NCI-H1930 (cell line): ENCODE measurements at places on chromosomes 3 and 15.

GRCh38 chr15:80191198-80191597 lies 38.4 kb downstream of the FAH start:
- no peak for DNase-seq

GRCh38 chr3:137282871-137283270 lies 325.1 kb downstream of the IL20RB start:
- DNase-seq, result no peak

- DNase-seq, result no peak
These were observed 592 bp downstream of the MOBP start for GRCh38 chr3:39468108-39468436.

DNA sequence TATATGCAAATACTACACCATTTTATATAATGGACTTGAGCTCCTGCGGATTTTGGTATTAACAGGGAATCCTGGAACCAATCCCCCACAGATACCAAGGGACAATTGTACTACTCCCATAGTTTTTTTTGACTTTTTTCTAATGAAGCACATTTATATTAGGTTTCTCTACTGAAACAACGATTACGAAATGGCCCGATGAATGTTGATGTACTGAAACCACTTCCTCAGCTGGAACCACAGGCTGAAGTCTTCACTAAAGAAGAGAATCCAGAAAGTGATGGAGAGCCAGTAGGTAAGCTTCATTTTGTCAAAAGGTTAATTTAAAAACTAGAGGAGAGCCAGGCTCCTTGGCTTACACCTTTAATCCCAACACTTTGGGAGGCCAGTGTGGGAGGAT lies 121.5 kb upstream of the LRRFIP2 start:
- DNase-seq, result no peak

DNA sequence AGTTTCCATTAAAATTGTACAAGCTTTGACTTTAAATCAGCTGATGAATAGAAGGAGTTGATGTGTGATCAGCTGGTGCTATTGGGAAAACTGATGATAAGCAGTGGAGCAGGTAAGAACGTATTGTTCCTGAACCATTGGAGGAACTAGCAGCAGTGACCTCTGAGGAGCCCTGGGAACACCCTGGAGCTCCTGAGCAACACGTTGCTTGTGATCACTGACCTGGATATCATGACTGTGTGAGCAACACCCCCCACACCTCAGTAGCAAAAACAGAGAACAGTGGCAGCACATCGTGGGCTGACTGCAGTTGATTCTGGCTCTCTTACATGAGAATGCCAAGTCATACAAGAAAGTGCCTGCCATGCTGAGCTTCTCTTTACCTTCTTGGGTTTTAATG lies 72.9 kb downstream of the BLM start:
- DNase-seq, result no peak

DNA sequence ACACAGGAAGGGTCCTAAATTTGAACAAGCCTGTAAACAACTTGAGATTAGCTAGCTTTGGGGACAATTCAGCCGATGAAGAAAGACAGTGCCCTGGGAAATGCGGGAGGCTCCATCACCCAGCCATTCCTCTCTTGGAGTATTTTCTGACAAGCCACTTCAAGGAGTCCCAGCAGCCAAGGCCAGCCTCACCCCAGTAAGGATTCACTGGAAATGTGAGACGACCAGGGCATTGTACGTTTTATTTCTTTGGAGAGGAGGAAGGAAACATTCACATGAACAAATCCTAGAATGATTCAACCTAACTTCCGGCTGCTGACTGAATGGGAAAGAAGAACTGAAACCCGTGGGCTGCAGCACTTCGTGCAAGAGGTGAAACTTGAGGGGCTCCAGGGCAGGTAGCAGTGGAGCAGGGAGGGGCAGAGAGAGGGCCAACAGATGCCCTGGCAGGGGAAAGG lies 116.4 kb upstream of the ARHGEF3 start:
- DNase-seq, result no peak

DNA sequence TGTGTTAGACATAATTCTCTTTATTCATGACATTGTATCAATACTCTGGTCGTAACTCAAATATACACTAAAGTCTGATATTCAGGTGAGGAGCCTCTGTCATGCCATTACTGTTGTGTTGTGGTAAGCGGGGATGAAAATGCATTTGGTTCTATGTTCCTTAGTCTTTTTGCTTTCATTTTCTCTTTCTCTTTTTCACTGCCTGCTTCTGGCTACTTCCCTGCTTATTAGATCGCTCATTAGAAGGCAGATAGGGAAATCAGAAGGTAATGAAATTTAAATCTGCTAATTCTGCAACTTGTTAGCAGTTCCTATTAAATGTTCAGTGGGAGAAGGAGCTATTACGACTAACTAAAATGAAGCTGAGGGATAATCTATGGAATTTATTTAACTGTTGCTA lies 345.0 kb downstream of the GRM7 start:
- no peak for DNase-seq

GRCh38 chr3:51374456-51374855 lies 10.6 kb upstream of the MANF start:
- DNase-seq, result no peak

GRCh38 chr15:33678602-33679001 lies 289.7 kb upstream of the CHRM5 start:
- DNase-seq, result no peak

GRCh38 chr15:65981837-65982626 lies 112.7 kb downstream of the RAB11A start:
- DNase-seq, result peak; percentile 7

GRCh38 chr3:44042772-44043171 lies 198.9 kb upstream of the TOPAZ1 start:
- DNase-seq, result no peak

GRCh38 chr15:25056484-25057425 lies 102.0 kb downstream of the SNRPN start:
- no peak for DNase-seq

DNA sequence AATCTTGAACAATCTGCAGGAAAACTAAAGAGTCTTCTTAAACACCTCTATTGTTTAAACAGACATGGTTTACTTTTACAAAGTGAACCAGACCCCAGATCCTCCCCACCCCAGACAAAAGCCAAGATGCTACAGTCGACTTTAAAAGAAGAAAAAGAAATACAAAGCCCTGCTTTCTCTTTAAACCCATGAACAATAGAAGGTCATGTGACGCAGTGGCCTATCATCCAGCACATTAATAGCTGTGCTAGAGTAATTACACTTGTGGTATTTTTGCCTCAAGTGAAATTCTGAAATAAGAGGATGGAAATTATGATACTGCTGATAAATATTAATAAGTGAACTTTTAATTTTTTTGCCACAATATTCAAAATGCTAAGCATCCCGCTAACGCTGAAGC lies 613.4 kb downstream of the FOXP1 start:
- DNase-seq, result no peak

GRCh38 chr15:70726753-70727152 lies 36.6 kb downstream of the UACA start:
- no peak for DNase-seq

DNA sequence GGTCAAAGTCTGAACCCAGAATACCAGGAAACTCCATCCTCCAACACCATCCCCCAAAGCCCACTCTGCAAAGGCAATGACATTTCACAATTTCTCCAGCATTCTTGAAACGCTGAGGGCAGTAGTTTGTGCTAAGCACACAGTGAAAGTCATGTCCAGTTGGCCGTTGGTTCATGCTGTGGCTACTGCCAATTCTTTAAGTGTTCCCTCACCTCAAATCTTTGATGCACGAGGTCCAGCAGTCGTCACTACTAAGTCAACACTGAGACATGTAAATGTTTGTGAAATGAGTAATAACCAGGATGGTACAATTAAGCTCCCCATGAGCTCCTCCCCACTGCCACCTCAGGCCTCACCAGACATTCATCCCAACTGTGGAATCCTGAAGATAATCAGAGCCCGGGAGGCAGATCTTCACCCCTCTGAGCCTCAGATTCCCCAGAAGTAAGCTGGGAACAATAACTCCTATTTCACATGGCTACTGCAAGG lies 7.0 kb downstream of the SUCLG2 start:
- no peak for DNase-seq

DNA sequence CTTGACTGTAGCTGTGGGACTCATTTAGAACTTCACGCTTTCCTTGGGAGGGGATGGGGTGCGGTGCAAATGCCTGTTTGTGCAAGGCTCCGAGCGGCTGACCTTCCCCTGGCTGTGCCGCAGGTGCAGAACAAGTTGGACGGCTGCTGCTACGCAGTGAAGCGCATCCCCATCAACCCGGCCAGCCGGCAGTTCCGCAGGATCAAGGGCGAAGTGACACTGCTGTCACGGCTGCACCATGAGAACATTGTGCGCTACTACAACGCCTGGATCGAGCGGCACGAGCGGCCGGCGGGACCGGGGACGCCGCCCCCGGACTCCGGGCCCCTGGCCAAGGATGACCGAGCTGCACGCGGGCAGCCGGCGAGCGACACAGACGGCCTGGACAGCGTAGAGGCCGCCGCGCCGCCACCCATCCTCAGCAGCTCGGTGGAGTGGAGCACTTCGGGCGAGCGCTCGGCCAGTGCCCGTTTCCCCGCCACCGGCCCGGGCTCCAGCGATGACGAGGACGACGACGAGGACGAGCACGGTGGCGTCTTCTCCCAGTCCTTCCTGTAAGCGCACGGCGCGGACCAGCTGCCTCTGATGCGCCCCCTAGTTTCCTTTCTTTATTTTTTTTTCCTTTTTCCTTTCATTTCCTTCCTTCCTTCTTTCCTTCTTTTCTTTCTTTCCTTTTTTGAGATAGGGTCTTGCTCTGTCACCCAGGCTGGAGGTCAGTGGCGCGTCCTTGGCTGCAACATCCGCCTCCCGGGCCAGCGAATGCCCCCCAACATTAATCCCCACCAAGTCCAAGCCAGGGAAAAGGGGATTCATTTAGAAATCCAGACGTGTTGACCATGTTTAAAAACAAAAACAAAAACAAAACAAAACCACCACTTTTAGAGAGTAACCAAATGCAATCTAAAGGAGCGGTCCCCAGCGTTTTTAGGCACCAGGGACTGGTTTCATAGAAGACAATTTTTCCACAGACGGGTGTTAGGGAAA lies 42.7 kb downstream of the EIF2AK4 start:
- DNase-seq, result no peak

- DNase-seq, result no peak
These were observed 19.7 kb downstream of the SSR3 start for GRCh38 chr3:156535162-156535627.

DNA sequence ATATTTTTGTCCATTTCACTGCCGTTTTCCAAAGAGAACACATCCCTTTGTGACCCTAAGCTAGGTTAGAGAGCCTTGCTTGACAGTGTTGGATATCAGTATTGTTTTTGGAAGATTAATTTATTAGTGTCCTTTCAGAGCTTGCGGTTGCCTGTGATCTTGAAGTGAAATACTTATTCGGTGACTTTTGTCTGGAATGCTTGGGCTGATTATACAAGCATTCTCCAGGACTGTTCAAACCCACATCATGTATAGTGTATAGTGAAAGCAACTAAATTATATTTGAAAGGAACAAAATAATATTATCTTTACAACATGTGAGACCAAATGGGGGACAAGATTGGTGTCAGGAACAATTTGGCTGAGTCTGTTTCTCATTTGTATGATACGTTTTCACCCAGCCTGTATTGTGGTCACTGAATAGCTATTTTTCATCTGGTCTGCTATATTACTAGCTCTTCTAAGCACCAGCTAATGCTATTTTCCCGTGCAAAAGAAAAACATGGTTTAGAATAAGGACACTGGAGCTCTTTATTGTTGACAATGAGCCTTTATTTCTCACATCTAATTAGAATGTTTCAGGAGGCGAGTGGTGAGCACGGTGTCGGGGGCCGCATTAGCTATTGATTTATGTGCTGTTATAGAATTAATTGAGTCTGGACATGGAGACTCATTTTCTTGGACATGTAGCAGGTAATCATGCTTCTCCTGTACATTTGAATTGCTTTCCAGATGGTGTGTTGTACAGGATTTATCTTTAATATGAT lies 158.1 kb downstream of the APBA2 start:
- no peak for DNase-seq

DNA sequence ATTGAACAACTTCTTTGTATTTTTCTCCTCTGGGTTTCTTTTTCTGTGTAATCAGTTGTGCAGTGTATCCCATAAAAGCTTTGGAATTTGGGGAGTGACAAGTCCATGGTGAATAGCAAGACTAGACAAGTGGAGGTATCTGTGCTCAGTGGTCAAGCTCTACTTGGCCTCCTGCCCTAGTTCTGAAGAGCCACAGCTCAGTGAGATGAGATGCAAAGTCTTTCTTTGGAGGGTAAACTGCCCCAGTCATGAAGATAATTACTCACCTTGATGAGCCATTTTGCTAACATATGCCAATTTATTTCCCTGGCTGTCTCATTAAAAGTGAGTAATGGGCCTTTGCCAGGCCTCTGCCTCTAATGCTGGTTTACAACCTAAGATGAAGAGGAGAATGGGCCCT lies 271.2 kb upstream of the TRIM42 start:
- DNase-seq, result no peak
